Endothelial cell (in vitro differentiated cells): ENCODE measurements at places on chromosomes 2 and 18. TPM values are rescaled to one million over a fixed set of nuclear protein-coding genes. Genes with fewer than 3 reads are reported as not detected.
A peak's percentile ranks its signal among the peaks of the same experiment; 100 is the strongest.

GRCh38 chr2:170235860-170236679 is 58.1 kb downstream of the MYO3B start:
- peak; percentile 76 for DNase-seq

CD28 gene
- not detected for total RNA-seq

ALK gene
- 0.05 TPM for total RNA-seq

PPP4R1 gene
- total RNA-seq = 173 TPM

- DNase-seq = no peak
Observed at GRCh38 chr2:37590119-37590571, 81.3 kb downstream of the CDC42EP3 start.

DNA sequence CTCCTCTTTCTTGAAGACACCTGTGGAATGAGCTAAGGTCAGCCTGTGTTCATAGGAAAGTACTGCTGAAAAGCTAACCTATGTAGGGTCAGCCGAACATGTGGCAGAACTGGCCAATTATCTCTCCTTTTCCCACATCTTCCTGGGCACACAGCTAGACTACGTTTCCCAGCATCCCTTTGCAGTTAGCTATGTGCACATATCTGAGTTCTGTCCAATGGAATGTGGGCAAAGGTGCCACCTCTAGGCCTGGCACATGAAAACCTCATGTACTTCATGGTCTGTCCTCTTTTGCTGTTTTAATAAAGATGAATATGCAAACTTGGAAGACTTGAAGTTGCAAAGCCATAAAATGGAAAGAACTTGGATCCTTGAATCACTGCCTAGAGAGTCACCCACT is 352.6 kb downstream of the TNS1 start:
- DNase-seq = no peak

GRCh38 chr2:182860858-182861257 is 5.6 kb downstream of the FRZB start:
- DNase-seq = no peak

ALPG gene
- total RNA-seq = not detected

DNA sequence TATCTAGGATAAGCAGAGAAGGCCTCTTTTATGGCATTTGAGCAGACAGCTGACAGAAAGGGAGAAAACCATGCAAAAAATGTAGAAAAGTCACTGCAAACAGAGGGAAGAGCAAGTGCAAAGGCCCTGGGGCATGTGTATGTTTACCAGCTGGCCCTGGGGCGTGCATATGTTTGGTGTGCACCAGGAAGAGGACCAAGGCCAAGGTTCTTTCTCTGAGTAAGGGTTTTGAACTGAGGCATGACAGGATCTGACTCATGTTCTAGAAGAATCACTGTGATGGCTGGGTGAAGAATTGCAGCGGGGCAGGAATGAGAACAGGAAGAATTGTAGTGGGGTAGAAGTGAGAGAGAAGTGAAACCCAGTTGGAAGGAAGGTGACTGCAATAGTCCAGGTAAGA is 69.6 kb downstream of the STEAP3 start:
- DNase-seq = no peak
